ENCODE measurements at places on chromosomes 5 and 9. TPM values are rescaled to one million over a fixed set of nuclear protein-coding genes. Genes with fewer than 3 reads are reported as not detected.

The CD274 gene
- total RNA-seq = 2.2 TPM

- no peak overlapping the region for H3K4me3 ChIP-seq
- no peaks in the 10 kb centered on the region for H3K27me3 ChIP-seq
- no peak overlapping the region for H3K27ac ChIP-seq
- peaks cover 14% of the 10 kb centered on the region for H3K36me3 ChIP-seq
- DNase-seq = no peak
- H3K4me1 ChIP-seq = no peaks in the 10 kb centered on the region
These were observed 23.6 kb upstream of the SLC6A3 start for GRCh38 chr5:1468629-1469527.

GRCh38 chr5:127746756-127747155, 43.6 kb downstream of the CCDC192 start:
- H3K4me1 ChIP-seq = no peaks in the 10 kb centered on the region
- H3K36me3 ChIP-seq = no peaks in the 10 kb centered on the region
- no peak overlapping the region for H3K27ac ChIP-seq

- no peak overlapping the region for H3K4me3 ChIP-seq
- DNase-seq = no peak
- no peaks in the 10 kb centered on the region for H3K27me3 ChIP-seq
- H3K27ac ChIP-seq = no peak overlapping the region
- H3K36me3 ChIP-seq = no peaks in the 10 kb centered on the region
- no peaks in the 10 kb centered on the region for H3K4me1 ChIP-seq
These were observed 332.8 kb upstream of the PTGER4 start for GRCh38 chr5:40346901-40347300.

GRCh38 chr5:4651806-4652565, 488.1 kb upstream of the ADAMTS16 start:
- no peak for DNase-seq
- H3K27me3 ChIP-seq = no peaks in the 10 kb centered on the region
- H3K4me1 ChIP-seq = no peaks in the 10 kb centered on the region
- H3K27ac ChIP-seq = no peak overlapping the region

GRCh38 chr5:150989695-150990094, 30.7 kb upstream of the GPX3 start:
- H3K36me3 ChIP-seq = no peaks in the 10 kb centered on the region
- H3K4me3 ChIP-seq = no peak overlapping the region
- no peaks in the 10 kb centered on the region for H3K4me1 ChIP-seq
- no peaks in the 10 kb centered on the region for H3K27me3 ChIP-seq
- H3K27ac ChIP-seq = no peak overlapping the region
